ENCODE measurements at places on chromosomes 1 and 21.

GRCh38 chr1:157369808-157370521, 182.3 kb downstream of the FCRL5 start:
- DNase-seq: no peak

DNA sequence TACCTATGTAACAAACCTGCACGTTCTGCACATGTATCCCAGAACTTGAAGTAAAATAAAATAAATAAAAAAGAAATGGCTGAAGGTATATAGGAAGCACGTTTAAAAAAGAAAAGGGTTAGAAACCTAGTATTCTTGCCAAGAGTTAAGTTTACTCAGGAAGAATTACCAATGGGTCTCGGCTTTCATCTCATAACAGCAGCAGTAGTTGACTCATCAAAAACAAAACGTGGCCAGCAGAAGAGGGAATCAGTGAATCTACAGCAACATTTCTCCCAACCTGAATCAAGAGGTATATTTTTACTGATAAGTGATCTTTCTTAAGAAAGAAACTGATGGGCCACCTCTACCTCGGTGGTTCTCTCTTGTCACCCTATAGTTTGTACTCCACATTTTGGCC, 340.3 kb downstream of the BRINP2 start:
- no peak for DNase-seq

DNA sequence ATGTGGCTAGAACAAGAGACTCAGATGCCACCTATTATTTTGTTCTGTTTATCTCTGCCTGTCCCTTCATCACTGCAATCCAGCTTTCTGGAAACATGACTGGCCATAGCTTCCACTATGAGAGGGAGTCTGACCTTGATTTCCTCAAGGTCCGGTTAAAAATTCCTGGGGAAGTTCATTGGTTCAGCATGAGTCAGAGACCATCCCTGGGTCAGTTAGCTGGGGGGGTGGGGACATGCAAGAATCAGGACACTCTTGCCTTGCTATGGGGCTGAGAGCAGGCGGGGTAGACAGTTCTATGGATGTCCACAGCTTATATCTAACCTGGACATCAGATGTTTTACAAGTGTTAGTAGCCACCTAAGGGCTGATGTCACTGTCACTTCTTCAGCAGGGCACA, 81.1 kb downstream of the TENT5C start:
- no peak for DNase-seq

DNA sequence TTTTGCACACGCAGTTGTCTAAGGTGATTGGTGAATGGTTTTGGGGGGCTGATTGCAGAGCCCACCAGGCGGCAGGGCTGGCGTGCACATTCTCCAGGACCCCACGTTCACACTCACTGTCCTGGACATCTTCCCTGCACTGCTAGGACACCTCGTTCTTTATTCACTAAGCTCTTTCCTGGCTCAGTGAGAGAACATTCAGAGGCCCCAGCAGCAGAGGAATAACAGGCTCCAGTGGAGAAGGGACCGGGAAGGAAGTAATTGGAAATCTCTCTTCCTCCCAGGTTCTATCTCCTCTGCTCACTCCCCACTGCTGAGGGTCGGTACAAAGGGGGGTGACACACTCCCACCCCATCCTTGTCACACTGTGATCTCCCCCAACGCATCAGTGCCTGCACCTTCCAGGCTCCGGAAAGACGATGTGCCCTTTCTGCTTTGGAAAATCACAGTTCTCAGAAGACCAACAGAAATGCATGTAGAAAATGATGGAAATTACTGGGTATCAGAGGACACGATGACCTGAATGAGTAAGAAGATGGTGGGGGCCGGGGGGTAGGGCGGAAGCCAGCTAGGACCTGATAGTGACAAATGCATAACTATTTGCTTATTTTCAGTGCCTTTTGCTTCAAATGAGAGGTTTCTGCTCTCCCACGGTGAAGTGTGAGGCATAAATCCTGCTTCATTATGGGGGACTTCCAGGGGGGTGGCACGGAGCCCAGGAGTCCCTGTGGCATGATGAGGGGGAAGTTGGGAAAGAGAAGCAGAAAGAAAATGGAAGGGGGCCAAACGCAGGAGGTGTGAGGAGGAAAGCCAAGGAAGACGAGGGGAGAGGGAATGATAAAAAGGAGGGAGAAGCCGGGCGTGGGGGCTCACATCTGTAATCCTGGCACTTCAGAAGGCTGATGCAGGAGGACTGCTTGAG, 25.2 kb upstream of the KIF26B start:
- no peak for DNase-seq

DNA sequence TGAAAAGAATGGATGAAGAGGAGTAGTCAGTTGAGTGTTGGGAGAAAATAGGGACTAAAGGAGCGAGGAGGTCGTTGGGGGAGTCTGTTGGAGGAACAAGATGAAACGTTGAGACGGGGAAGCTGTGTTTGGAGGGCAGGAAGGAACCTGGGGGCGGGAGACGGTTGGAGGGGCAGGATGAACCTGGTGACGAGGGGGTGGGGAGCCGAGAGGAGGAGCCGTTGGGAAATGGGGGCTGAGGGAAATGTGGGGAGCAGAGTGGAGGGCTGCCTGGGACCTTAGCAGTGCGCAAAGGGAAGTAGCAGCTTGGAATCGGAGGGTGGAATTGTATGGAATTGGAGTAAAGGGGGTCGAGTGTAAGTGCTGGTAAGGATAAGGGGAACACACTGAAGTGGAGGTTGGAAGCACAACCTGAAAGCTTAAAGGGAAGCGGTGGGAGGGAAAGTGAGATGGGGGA, 630 bp downstream of the MTF2 start:
- DNase-seq: no peak

Data from left ventricle myocardium inferior (tissue), 1 donor.